GM23248 (cell line): ENCODE measurements at places on chromosomes 7 and 10. TPM values are rescaled to one million over a fixed set of nuclear protein-coding genes. Genes with fewer than 3 reads are reported as not detected.

DNA sequence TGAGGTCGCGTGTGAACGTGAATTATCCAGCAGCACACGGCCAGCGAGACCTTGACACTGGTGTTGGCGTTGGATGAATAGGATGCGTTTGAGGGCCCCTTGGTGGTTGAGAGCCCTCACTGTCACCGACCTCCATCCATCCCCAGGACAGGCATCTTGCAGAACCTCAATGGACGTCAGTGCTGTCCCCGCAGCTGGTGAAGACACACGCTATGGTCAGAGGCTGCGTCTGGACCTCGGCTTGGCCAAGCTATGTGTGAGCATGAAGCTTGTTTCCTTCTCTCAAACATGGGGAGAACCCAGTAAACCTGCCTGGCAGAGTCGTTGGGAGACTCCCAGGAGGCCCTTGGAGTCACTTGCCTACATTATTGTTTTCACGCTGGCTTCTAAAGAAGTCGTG lies 229.2 kb downstream of the ADARB2 start:
- no peak for DNase-seq

DNA sequence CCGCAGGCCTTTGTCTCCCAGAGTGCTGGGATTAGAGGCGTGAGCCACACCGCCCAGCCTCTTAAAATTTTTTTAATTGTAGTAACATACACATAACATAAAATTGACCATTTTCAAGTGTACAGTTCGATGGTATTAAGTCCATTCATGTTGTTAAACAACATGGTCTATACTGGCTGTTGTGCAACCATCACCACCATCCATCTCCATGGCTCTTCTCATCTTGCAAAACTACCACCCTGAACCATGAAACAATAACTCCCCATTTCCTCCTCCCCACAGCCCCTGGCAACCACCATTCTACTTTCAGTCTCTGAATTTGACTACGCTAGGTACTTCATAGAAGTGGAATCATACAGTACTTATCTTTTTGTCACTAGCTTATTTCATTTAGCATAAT lies 7.9 kb upstream of the ZFYVE27 start:
- DNase-seq: no peak

DNA sequence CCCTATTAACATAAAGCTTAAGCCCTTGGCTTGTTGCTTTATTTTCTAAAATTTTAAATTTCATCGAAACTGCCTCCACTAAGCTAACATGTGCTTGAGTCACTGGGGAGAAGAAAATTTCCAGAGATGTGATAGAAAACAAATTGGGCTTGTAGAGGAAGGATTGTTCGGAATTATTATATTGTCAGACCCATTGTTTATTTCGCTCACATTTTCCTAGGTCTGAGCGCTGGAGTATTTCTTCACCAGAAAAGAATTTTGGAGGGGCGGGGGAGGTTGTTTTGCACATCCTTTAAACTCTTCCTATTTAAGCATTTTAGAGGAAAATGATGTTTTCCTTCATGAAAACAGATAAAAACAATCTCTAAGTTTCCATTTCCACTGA lies 29.1 kb downstream of the CELF2 start:
- peak; percentile 39 for DNase-seq

- no peak for DNase-seq
These were observed 84.2 kb downstream of the FANK1 start for GRCh38 chr10:125980521-125981035.

DNA sequence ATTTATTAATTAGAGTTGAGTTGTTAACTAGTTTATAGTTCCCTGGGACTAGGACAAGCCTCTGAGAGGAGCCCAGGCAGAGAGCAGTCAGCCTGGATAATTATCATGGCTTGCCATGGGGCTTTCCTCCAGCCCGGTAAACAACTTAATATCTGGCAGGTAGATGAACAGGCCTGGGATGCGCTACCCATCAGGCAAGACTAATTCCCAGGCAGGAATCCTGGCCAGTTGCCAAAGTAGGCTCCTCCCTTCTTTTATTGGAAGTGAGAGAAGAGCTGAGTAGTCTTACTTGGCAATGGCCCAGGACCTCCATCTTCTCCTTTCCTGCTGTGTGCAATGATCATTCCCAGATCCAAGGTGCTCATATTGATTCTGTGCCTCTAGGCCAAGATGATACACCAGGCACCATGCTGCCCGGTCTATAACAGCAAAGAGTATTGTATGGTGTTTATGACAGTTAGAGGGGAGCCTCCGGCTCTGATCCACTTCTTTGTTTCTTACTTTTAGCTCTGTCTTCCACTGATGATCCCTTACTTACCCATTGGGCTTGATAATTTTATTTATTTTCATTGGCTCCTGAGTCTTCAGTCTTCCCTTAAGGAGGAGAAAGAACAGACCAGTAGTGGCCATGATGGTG lies 408.7 kb downstream of the REEP3 start:
- DNase-seq: no peak

DNA sequence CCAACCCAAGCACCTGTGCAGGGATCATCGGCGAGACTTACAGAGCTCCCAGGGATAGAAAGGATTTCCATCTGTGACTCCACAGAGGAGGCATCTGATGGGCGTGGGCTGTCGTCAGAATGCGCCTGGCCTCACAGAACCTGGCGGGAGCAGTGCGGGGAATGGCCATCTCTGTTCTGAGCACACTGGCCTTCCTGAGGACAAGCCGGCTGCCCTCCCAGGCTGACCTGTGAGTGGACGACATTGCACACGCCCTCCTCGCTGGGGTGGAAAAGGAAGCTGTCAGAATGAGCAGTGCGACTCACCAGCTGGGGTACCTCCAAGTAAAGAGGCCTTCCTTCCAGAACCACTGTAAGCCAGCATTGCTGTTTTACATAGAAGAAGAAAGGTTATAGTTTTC lies 234.6 kb upstream of the PITRM1 start:
- DNase-seq: peak; percentile 43

- no peak for DNase-seq
These were observed 348.7 kb upstream of the LRGUK start for GRCh38 chr7:133778472-133778871.

The NDUFB8 gene
- total RNA-seq: 123 and 124 TPM in 2 replicates

The H2BK1 gene
- not detected in 2 replicates for total RNA-seq

The SLC16A9 gene
- not detected in 2 replicates for total RNA-seq

The VWA2 gene
- not detected in 2 replicates for total RNA-seq

The CACNB2 gene
- 0.32 and 3.7 TPM in 2 replicates for total RNA-seq
